ENCODE measurements at places on chromosomes 12 and 14.

DNA sequence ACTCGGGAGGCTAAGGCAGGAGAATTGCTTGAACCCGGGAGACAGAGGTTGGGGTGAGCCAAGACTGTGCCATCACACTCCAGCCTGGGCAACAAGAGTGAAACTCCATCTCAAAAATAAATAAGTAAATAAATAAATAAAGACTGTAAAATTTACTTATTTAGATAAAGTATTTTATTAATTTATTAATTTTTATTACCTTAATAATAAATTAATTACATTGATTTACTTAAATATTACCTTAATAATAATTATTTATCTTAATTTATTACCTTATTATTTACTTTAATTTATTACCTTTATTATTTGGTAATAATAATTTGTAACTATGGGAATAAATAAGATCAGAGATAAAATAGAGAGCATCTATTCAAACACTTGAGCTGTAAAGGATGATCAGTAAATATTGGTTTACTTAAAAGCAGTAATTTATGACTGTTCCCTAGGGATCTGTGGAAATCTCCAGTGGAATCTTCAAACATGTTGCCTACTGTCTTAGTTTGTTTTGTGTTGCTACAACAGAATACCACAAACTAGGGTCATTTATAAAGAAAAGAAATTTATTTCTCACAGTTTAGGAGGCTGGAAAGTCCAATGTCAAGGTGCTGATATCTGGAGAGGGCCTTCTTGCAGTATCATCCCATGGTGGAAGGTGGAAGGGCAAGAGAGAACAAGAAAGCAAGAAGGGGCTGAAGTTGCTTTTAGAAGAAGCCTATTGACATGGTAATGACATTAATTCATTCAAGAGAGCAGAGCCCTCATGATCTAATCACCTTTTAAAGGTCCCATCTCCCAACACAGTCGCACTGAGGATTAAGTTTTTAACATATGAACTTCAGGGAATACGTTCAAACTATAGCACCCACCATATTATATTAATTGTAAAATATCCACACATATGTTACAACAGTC, 37.1 kb downstream of the SOCS2 start:
- no peak for DNase-seq

GRCh38 chr12:61846765-61847164, 413.4 kb upstream of the USP15 start:
- no peak for DNase-seq

GRCh38 chr12:102371165-102371564, 109.2 kb downstream of the IGF1 start:
- DNase-seq = no peak

DNA sequence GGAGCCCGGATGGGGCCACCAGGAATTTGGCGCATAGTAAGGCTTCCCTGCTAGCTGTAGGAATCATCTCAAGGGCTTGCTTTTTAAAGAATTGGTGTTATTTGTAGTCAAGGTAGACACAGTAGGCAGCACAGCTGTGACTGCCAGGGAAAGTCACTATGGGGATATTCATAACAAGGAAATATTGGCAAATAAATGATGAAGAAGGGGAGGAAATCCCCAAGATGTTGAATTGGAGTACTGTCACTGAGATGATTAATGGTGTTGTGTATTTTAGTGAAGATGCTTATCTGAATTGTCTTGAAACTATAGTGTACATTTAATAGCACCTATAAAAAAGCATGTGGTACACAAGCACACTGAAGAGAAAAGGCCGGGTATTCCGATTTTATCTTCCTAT, 118.9 kb downstream of the NPAS3 start:
- DNase-seq = no peak

DNA sequence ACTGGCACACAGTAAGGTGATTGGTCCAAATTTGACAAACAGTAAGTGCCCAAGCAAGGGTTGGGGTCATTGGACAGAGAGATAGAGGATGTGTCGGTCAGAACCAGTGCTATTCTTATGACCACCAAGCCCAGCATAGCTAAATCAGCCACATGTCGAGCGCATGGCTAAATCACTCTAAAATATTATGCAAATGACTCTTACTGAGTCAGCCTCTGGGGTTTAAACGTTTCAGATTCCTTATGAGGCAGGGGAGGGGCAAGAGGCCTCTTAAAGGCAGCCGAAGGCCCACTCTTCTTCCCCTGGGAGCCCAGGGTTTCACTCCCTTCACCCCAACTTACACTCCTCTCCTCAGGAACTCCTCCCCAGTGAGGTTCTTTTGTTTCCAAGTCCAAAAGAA, 603 bp upstream of the ENDOU start:
- DNase-seq = no peak

- DNase-seq = peak; percentile 62
These were observed 851.8 kb downstream of the TMEM121 start for GRCh38 chr14:106378191-106378590.

GRCh38 chr12:12918781-12919389, 27.5 kb downstream of the GPRC5A start:
- no peak for DNase-seq

GRCh38 chr12:131351319-131352028, 359.4 kb upstream of the SFSWAP start:
- no peak for DNase-seq

DNA sequence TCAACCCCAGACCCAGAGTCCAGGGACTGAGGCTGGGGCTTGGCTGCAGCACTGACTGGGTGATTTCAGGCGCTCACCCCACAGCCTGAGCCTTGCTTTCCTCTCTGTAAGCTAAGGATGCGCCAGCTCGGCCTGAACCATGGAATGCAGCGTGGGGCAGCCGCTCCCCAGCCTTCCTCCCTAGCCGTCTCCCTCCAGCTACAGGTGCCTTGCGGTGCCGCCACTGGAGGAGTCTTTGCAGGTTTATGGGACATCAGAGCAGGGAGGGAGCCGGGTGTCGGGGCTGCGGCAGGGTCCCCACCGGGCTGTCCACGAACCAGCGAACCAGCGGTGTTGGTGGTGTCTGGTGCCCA, 19.4 kb downstream of the PPP2R5C start:
- DNase-seq = no peak

GRCh38 chr14:54724676-54725325, 157.9 kb downstream of the SAMD4A start:
- no peak for DNase-seq

DNA sequence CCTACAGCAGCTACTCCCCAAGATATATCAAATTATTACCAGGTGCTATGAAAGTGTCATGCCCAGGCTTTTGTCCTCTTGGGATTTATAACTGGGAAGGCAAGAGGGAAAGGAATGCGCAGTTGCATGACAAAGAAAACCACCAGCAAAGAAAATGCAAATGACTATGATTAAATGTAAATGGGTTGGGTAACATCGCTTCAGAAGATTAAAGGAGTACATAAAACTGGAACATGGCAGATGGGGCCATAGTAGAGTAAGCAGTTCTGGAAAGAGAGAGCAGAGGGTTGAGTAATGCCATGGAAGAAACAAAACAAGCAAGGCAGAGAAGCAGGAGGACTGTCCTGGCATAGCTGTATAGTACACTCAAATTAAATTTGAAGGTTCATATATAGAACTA, 493.1 kb downstream of the NOVA1 start:
- DNase-seq = no peak

DNA sequence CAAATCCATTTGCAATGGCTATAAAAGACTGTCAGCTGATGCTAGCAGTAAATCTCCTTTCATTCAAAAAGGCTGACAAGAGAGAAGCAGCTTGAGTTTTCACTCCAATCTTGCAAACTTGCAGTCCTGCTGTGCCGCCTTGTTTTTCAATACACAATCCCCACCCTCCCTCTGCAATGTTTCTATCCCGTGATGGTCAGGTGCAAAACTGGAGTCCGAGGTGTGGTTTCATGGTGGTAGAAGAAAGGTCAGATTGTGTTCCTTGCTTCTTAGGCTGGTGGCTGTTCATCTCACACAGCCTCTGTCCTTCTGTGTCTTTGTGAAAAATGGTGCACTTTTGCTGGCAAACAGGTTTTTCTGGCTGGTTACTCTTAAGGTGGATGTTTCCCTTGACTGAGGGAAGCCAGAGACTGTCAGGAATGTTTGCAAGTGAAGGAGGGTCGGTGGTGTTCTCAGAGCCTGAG, 27.7 kb upstream of the TBX3 start:
- no peak for DNase-seq

GRCh38 chr14:22852940-22853767, 16.8 kb downstream of the MMP14 start:
- peak; percentile 96 for DNase-seq

DNA sequence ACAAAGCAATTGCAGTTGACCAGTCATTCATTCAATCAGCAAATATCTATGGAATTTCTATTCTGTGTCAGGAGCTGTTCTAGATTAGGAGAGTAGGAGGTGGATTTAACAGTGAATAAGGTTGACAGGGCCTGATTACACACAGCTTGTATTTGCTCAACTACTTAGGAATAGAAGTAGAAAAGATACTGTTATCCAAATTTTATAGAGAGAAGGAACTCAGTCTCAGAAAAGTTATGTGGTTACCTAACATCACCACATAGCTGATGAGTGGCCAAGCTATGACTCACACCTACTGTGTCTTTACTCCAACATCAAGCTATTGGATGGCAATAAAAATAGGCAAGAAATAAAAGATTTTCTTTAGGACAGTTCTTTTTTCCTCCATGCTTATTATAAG, 374.8 kb downstream of the RMST start:
- no peak for DNase-seq

DNA sequence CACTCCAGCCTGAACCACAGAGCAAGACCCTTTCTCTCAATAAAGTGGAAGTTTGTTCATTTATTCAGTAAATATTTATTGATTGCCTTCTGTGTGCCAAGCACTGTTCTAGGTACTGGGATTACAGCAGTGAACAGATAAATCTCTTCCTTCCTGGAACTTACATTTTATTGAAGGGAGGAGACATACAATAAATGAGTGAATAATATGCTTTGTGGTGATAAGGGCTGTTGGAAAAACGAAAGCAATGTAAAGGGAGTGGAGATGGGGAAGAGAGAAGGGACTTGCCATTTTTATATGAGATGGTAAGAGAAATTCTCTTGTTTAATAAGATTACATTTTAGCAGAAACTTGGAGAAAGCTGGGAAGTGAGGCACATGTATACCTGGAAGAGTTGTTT, 1.6 kb downstream of the GSKIP start:
- DNase-seq = no peak

- DNase-seq = no peak
These were observed 93.9 kb upstream of the ZDHHC17 start for GRCh38 chr12:76669981-76670380.

- DNase-seq = peak; percentile 62
These were observed at the start of gene DRAM1 for GRCh38 chr12:101876861-101877805. Gene DRAM1, plus strand, starts transcription at chr12:101877580. Its CDS starts 210 bp downstream, at chr12:101877790.
